PC-3 (cell line): ENCODE measurements at places on chromosomes 1 and 21. TPM values are rescaled to one million over a fixed set of nuclear protein-coding genes. Genes with fewer than 3 reads are reported as not detected.

DNA sequence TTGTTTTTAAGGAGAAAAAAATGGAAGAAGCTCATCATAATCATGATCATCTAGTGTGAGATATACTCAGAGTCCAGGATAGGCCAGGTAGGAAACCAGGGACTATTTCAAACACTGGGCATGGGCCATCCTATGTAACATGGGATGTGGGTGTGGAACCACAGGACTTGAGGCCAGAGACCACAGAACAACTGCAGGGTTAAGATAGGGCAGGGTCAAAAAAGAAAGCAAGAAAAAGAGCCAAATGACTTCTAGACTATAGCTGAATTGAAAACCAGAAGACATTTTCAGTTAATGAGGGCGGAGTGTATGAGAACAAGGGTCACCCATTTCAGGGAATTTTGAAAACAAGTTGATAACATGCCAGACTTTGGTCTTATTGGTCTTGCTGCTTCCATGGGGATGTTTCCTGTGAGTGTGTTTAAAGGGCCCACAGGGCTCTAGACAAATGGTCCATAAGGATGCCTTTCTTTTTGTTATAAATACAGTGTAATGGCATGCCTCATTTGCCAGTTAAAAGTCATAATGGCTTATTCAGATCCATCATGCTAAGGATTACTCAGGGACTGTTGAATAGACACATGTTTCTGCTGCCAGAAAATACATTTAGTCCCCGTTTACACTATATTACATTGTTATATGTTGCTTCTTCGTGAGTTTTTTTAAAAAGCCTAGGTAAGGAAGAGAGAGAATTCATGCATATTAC lies 182.0 kb upstream of the C21orf91 start:
- DNase-seq: no peak

The CDCA8 gene
- 30.1 and 31.8 TPM in 2 replicates for total RNA-seq

DNA sequence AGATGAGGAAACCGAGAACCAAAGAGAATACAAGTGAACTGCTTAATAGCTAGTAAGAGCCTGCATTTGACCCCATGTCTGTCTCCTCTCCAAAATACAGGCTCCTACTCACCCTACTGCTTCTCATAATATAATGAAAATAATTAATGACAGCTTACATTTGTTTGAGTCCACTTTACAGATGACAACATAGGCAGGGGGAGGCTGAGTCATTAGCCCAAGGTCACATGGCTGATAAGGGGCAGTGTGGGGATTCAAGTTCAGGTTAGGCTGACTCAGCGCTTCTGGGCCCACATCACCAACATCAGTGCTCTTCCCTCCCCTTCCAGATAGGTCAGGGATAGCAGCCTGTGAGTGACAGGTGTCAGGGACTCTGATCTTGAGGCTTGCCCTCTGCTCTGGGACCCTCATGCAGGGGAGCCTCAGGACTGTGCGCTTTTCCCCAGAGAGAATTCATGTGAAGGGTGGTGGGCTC lies 16.2 kb downstream of the AZIN2 start:
- no peak for DNase-seq

DNA sequence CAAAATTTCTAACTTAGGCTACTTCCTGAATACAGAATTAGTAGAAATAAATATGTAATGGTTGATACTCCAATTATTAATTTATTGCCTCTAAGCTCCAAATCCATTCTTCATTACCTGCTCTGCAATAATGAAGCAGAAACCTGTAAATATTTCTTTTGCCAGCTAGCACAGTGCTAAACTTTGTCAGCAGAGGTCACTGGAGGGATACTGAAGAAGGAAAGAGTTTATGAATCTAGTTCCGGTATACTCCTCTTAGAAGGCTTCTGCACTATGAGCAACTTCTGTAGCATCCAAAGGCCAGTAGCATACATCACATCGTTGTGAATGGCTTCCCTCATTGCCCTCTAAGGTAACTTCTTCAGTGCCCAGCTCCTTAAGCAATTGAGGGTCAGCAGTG lies 81.0 kb upstream of the LHX8 start:
- DNase-seq: peak; percentile 14

GRCh38 chr1:233240371-233240770 lies 55.2 kb downstream of the PCNX2 start:
- DNase-seq: no peak
